ENCODE measurements at places on chromosomes 7 and 10.

- no peak for DNase-seq
Measured at GRCh38 chr10:3241274-3241921, 68.8 kb upstream of the PITRM1 start.

- no peak for DNase-seq
Measured at GRCh38 chr7:95840953-95841950, 68.9 kb downstream of the DYNC1I1 start.

GRCh38 chr7:111282626-111283025 lies 191.7 kb downstream of the LRRN3 start:
- no peak for DNase-seq

GRCh38 chr10:78588194-78588811 lies 480.5 kb upstream of the ZMIZ1 start:
- DNase-seq: no peak

DNA sequence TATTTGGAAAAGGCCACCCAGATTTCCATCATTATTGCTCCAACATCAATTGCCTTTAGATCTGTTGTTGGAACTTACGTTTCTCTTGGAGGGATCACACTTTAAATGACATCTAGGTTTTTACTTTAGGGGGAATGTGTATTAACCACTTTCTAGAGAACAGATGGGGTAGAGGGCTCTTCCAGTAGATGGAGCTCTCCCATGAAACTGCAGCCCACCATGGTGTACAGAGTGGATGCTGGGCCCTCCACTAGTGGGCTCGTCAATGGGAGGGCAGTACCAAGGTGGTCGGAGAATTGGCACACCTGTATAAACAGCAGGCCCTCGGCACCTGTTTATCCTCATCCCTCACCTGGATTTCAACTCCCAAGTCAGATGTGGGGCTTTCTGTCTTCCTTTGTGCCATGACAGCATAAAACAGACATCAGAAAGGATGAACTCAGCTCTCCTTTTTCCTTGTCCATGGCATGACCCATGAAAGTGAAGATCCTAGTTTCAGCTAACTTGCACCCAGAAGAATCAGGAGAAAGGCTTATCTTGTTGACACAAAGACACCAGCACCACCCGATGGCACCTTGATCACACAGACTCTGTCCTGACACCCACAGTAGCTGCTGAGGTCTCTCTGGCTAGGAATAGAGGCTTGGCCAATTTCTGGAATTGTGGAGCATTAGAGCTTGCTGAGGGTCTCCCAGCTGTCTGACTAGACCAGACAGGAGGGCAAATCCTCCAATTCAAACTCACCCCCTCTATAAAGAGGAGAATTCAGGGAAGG lies 150.5 kb downstream of the CYP26A1 start:
- no peak for DNase-seq

- DNase-seq: no peak
Measured at GRCh38 chr7:27000496-27000895, 95.3 kb downstream of the HOXA1 start.

DNA sequence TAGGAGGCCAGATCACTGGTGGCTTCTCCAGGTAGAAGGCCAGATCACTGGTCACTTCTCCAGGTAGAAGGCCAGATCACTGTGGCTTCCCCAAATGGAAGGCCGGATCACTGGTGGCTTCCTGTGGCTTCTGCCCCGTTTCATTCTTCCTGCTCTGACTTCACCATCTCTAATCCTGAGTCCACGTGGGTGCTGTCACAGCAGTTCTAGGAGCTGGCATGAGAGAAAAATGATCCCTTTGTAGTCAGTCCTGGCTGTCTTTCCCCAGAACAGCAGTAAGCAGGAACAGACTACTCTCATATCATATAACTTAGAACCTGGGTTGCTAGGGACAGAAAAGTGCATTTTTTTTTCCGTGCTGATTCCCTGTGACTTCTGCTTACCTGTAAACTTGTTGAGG lies 90.9 kb downstream of the ACTR3B start:
- DNase-seq: no peak

DNA sequence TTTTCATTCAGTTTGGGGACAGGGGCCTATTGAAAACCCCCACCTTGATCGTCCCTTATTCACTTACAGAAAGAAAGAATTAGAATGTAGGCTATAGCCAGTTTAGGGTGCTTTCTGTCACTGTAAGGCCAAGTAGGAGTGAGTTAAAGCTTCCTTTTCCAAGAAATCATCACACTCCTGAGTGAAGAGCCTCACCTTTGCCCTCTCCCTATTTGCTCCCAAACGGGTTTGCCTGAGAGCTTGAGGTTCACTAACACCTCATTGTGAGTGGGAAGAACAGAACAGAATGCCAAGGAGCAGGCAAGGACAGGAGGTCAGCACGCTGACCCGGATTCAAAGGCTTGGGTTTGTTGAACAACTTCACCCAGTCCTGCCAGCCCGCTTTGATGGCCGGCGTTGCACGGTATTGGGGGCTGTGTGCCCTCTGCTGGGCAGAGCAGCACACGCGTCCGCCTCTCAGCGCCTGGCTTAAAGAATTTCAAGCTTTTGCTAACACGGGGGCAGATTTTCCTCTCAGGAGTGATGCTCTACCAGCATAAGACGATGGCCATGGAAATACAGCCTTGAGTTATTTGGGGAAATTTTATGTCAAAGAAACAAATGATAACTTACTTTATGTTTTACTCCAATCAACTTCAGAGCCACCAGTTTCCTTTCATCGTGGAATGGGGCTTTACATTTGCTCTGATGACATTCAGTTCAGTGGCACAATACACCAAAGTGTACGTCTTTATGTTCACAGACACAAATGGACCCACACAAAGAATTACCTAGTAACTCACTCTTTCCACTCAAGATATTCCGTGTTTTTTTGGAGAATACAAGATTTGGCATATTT lies 470.0 kb downstream of the SUGCT start:
- no peak for DNase-seq

DNA sequence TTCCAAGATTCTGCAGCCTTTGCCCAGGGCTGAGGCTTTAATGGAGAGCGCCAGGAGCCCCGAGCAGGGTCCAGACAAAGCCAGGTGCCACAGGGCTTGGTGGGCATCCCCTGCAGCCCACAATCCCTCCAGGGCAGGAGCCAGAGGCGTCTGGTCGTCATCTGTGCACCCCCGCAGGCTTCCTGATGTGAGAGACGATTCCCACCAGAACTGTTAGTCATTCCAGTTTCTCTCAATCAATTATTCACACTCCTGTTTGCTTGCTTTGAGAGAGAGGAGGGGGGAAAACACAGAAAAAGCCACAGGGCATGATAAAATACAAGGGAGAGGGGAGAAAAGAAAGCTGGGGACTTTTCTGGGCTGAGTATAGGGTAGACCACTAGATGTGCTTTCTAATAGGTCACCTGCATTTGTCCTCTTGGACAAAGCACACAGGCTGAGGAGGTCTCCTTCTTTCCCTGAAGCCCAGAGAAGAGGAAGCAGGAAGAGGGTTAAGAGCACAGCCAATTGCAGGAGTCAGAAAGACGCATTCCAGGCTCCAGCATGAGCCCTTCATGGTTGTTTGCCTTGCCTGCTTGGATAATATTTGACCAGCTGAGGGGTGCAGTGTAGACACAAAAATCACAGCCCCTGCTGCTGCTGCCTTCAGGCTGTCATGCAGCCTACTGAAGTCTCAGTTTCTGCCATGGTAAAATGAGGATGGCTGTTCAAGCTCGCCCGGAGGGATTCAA lies 194.4 kb downstream of the PLXNA4 start:
- DNase-seq: no peak

- DNase-seq: no peak
Measured at GRCh38 chr10:585502-585901, 104.0 kb downstream of the DIP2C start.

GRCh38 chr10:28094121-28094520 lies 95.2 kb upstream of the ODAD2 start:
- no peak for DNase-seq

DNA sequence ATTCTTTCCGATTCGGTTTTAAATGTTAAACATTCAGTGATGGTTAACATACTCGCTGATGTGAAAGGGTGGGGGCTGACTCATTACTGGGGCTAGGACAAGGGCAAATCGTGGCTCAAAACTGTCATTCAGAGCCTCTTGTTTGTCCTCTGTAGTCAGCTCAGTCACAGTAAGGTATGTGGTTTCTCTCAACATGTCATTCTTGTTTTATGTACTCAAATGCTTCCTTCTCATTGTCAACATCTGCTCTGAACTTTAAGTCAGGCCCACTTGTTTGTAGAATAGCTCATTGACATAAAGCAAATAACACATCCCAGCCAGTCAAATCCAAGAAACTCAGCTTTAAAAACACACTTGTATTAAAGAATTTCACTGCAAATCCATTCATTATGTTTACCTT lies 7.3 kb downstream of the SLC16A9 start:
- no peak for DNase-seq

GRCh38 chr10:124642088-124642710 lies 102.0 kb downstream of the FAM53B start:
- no peak for DNase-seq

GRCh38 chr10:56623064-56623463 lies 262.0 kb upstream of the ZWINT start:
- DNase-seq: no peak

GRCh38 chr7:2248984-2249694 lies 7.1 kb downstream of the NUDT1 start:
- peak; percentile 96 for DNase-seq

- no peak for DNase-seq
Measured at GRCh38 chr10:6819301-6819700, 239.2 kb upstream of the PRKCQ start.

GRCh38 chr10:99435986-99436638 lies 5.7 kb upstream of the GOT1 start:
- peak; percentile 13 for DNase-seq

- peak; percentile 42 for DNase-seq
Measured at GRCh38 chr10:123132576-123133477, 2.9 kb upstream of the HMX3 start.

- DNase-seq: no peak
Measured at GRCh38 chr10:82477776-82478175, 602.8 kb downstream of the NRG3 start.

DNA sequence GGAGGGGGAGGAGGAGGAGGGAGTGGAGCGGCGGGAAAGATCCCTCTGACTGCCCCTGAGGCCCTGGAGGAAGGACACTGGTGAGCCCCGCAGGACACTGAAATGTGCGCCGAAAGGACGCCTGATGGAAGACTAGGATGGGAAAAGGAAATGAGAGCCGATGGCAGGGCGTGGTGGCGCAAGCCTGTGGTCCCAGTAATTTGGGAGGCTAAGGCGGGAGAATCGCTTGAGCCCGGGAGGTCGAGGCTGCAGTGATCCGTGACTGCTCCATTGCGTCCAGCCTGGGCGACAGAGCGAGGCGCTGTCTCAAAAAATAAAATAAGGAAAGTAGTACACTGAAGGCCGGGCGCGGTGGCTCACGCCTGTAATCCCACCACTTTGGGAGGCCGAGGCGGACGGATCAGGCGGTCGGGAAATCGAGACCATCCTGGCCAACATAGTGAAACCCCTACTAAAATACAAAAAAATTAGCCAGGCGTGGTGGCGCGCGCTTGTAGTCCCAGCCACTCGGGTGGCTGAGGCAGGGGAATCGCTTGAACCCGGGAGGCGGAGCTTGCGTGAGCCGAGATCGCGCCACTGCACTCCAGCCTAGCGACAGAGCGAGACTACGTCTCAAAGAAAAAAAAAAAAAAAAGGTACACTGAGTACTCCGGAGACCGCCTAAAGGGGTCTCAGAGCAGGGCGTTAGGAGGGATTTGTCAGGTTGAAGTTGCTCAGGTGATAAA lies 561 bp upstream of the HNRNPF start:
- no peak for DNase-seq

- no peak for DNase-seq
Measured at GRCh38 chr10:24791084-24791726, 67.5 kb upstream of the ARHGAP21 start.

DNA sequence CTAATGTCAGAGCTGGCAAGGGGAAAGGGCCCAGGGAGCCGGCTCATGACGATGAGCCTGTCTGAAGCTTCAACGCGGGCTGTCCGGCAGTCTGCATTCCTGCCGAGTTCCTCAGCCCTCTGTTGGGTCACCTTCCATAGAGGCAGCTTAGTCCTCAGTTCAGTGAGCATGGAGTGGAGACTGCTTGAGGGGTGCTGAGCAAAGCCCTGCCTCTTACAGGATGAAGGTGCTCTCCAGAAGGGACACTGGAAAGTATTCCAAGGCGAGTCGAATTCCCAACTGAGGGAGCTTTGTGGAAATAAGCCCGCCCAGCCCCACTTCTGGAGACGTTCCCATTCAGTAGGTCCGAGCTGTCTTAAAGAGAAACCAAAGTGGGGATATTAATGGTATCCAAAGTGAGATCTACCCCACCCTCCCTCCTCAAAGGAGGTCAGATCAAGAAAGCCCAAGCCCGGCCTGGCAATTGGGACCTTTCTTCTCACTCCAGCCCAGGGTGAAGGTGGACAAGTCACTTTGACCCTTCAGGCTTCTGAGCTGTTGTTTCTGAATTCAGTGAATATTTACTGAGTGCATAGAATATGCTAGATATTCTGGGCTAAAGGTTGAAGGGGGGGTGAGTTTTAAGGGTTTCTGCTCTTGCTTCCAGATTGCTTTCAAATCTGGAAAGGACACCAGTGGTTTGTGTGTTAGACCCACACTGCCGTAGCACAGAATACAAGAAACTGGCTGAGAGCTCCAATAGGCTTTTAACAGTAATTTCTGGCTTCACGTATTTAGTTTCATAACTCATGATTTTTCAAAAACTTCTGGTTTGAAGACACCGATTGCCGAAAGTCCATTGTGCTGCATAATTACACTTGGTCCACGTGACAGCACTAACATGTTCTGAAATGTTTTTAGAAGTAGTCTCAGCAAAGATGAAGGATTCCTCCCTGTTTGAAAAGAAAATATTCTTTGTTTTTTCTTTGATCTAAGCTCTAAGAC lies 3.5 kb downstream of the EGFR start:
- no peak for DNase-seq

- DNase-seq: no peak
Measured at GRCh38 chr10:43781480-43782361, 133.0 kb upstream of the ZNF32 start.

- no peak for DNase-seq
Measured at GRCh38 chr7:35035511-35035961, 1.7 kb downstream of the DPY19L1 start.

DNA sequence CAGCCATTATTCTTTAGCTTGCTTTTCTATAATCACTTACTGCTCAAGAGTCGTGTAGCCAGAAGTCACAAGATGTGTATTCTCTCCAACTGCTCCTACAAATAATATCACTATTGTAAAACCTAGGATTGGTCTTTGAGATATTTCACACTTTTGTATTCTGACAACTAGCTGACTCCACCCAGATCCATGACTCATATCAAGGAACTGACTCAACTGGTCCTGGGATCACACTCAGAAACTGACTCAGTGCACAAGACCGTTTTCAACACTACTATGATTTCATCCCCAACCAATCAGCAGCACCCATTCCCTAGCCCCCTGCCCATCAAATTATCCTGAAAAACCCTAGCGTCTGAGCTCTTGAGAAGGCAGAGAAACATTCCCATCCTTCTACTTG lies 56.5 kb upstream of the ORC5 start:
- DNase-seq: no peak
